DND-41 (cell line): ENCODE measurements at places on chromosomes 2 and 18.

- H3K27me3 ChIP-seq = no peaks in the 10 kb centered on the region
- H3K4me3 ChIP-seq = no peak overlapping the region
- DNase-seq = no peak
- H3K36me3 ChIP-seq = no peaks in the 10 kb centered on the region
Measured at GRCh38 chr2:128596396-128597120, 277.9 kb upstream of the HS6ST1 start.

DNA sequence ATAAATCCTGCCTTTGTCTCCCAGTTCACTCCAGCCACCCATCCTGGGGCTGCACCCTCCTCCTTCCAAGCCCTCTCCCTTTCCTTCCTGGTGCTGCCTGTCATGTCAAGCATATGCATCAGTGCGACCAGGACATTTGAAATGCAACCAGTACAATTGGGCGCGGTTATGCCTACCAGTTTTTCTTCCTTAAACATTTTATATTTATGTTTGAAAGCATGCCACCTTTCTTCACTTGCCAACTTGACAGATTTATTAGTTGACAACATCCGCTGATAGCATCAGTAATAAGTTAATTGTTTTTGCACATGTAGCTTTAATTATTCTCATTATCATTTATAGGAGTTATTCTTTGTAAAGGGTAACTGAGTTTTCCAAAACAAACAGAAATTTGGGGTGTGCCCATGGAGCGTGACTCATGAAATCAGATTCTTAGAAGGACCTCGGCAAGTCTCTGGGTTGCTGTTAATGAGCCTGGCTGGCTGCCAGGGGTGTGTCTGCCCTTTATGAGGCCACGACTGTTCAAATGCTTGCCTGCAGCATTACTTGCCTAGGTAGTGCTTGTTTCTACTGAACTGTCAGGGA lies 32.8 kb upstream of the IL1B start:
- H3K4me3 ChIP-seq = no peak overlapping the region
- H3K36me3 ChIP-seq = no peaks in the 10 kb centered on the region
- DNase-seq = no peak

GRCh38 chr18:59994357-59994756 lies 94.6 kb downstream of the PMAIP1 start:
- peak; percentile 21 for DNase-seq
- no peak overlapping the region for H3K27ac ChIP-seq
- H3K36me3 ChIP-seq = no peaks in the 10 kb centered on the region
- H3K4me3 ChIP-seq = no peak overlapping the region

- H3K4me1 ChIP-seq = no peaks in the 10 kb centered on the region
- no peak overlapping the region for H3K27ac ChIP-seq
- no peak overlapping the region for H3K4me3 ChIP-seq
- no peak for DNase-seq
- no peaks in the 10 kb centered on the region for H3K36me3 ChIP-seq
Measured at GRCh38 chr2:100317634-100318033, 4.7 kb downstream of the LONRF2 start.

DNA sequence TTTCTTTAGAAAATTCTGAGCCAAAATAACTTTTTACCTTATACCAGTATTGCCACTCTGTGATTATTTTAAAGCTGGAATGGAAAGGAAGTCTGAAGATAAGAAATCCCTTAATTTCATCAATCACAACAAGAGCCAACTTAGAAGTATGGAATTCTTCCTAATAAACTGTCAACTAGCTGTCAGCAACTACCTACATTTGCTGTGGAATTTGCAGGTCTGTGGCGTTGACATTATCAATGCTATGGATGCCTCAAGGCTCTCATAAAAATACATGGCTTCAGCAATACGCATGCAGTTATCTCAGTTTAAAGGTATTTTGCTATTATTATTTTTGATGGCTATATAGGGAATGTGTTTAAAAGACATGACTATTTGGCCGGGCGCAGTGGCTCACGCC lies 108.5 kb downstream of the ABCA12 start:
- no peak overlapping the region for H3K4me3 ChIP-seq
- H3K27ac ChIP-seq = no peak overlapping the region
- no peak for DNase-seq
- H3K36me3 ChIP-seq = no peaks in the 10 kb centered on the region
- H3K27me3 ChIP-seq = no peaks in the 10 kb centered on the region

DNA sequence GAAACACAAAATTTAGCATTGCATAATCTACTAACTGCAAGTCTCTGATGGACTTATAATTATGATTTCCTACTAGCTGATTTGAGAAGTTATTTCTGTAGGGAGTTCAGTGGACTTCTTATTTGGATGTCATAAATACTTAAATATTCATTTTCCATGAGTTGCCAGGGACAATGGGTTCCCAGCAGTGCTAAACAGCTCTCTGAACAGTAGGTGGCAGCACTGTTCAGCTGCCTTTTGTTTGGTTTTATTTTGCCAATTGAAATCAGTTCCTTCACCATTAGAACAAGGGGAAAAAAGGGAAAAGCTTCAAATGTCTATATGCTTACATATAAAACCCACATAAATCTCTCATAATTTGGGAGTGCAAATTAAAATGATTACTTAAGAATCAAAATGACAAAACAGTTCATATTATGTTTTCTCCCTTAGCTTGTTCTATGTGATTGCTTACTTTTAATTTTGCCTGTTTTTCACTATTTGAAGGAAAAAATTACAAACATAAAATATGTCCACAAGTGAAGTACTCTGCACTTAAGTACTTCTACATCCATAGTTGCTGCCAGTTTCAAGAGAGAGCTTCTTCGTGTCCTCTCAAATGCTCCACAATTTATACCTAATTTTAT lies 898.9 kb downstream of the CPS1 start:
- no peaks in the 10 kb centered on the region for H3K27me3 ChIP-seq
- H3K36me3 ChIP-seq = no peaks in the 10 kb centered on the region
- peak; percentile 42 for DNase-seq
- H3K4me3 ChIP-seq = no peak overlapping the region
- H3K4me1 ChIP-seq = no peaks in the 10 kb centered on the region

GRCh38 chr2:239329972-239330572 lies 70.7 kb downstream of the HDAC4 start:
- peak overlapping the region; percentile 99 for H3K27ac ChIP-seq
- H3K4me3 ChIP-seq = peak overlapping the region; percentile 35; the same call in 1 of the 2 replicates
- no peaks in the 10 kb centered on the region for H3K27me3 ChIP-seq
- peaks cover 98% of the 10 kb centered on the region for H3K4me1 ChIP-seq
- peaks cover 29% of the 10 kb centered on the region for H3K36me3 ChIP-seq
- peak; percentile 59 for DNase-seq

- DNase-seq = no peak
- H3K27ac ChIP-seq = no peak overlapping the region
- H3K27me3 ChIP-seq = no peaks in the 10 kb centered on the region
- H3K4me3 ChIP-seq = no peak overlapping the region
Measured at GRCh38 chr18:5207471-5208150, 10.6 kb upstream of the AKAIN1 start.

DNA sequence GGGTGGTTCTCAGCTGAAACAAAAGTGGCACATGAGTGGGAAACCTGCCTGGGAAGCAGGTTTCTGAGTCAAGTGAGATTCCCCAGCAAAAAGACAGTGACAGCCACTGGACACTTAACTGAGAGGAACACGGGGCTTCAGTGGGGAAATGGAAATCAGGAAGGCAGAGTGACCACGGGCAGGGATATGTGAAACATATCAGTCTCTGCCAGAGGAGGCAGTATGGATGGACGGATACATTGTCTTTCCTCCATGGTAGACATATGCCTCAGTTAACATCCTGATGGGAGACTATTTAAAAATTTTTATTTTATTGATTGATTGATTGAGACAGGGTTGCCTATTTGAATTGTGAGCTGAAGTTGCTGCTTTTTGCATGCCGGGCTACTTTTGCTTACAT lies 292.1 kb downstream of the NBAS start:
- no peak overlapping the region for H3K4me3 ChIP-seq
- no peak for DNase-seq
- no peaks in the 10 kb centered on the region; the same call in 1 of the 2 replicates for H3K36me3 ChIP-seq
- H3K27me3 ChIP-seq = no peaks in the 10 kb centered on the region
- no peaks in the 10 kb centered on the region for H3K4me1 ChIP-seq
